T1000 (cell line): ENCODE measurements at places on chromosomes 5 and 9.

DNA sequence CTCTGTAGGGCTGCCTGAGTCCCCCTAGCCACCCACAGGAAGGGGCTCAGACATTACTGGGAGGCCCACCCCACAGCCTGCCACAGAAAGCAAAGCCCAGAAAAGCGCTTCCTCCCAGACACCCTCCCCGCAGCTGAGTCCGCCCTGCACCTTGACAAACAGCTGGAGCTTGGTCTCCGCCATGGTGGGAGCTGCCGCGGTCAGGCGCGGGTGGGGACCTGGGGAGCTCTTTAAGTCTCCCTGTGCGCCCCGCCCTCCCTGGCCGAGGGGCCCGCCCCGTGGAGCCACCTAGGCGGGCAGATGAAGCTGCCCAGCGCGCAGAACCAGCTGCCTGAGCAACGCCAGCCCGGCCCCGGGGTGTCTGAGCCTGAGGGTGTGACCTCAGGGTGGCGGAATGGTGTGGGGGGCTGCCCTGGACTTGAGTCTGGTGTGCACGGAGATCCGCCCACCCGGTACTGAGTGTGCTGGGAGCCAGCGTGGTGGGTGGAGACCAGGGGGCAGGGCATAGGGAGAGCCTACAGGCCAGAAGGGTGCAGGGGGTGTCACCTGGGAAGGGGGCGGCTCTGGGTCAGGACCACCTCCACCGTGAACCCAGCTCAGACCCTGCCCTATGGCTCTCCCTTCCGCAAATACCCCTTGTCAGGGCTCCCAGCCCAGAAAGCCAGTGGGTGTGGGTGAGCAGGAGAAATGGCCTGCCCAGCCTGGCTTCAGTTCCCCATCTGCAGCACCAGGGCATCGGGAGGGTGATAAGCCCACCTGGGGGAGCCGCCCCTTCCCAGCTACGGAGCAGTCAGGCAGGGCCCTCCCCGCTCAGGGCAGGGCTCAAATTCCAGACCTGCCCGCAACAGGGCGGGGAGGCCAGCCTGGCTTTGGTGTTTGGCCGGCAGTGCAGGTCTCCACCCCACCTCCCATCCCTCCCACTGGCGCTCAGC, at the start of gene CLIC3:
TSS of gene CLIC3 (minus strand) at position 208 of the 932 bp plus-strand sequence. CDS start at position 183, 25 bp downstream.
- DNase-seq, result no peak

GRCh38 chr5:156459812-156460385, 132.9 kb downstream of the SGCD start:
- DNase-seq, result no peak

DNA sequence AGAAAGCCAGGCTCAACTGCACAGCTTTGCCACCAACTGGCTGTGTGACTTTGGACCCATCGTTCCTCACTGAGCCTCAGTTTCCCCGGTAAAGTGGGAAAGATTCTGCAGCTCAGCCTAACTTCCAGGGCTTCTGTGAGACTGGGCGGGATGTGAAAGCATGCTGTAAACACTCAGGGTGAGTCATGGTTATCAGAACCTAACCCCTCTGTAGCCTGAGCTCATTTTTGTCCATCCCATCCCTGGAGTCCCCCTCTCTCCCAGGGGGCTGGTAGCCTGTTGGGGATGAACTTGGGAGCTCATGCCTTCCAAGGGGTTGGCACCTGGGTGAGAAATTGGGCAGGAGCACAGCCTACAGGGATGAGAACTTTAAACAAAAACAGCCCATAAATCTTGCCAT, 2.3 kb downstream of the CCDC69 start:
- DNase-seq, result no peak

DNA sequence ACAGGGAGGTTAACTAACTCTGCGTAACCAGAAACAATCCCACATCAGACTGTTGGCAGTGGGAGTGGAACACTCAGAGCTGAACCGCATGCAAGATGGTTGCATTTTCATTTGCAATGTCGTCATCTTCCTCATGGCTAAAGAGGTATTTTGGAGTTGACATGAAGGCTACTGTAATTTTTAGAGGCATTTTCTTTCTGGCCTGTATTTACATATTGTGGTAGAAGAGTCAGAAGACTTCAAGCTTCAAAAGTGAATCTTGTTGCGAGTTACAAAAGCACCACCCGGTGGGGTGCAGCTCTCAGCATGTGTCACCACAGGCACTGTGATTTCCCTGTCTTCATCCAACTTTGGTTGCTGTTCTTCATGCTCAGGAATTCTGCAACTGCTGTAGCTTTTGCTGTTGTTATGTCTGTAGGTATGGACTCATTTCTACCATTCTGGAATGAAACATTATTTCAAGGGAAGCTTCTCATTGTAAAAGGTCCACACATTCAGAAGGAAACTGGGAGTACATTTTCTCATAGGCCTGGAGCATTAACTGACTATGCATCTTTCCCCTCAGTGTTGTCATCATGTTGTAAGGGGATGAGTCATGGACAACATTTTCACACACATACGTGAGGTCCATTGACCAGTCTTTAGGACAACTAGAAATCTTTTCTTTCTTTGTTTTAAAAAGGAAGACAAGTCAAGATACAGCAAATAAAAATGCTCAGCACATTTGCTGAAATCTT, 35.4 kb upstream of the GDNF start:
- DNase-seq, result no peak

DNA sequence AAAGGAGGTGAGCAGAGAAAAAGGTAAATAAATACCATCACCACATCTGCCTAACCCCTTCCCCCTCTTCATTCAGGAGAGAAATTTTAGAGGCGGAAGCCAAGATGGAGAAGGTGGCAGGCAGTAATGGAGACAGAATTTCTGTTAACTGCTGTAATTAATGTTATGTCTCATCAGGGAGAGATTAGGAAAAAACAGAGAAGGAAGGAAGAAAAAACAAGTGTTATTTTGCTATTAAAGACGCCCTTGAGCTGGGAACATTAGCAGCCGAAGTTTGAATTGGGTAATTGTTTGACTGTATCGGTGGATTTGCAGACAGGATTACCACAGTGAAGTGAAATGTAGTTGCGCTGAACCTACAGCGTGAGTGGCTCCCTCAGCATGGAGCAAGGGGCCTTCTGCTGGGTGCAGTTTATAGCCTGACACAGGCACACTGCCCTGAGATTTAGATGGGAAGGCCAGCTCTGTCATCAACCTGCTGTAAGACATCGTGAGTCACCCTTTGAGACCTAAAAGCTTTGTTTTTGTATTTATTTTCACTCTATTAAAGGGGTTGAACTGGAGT, 136.3 kb downstream of the ASTN2 start:
- peak; percentile 23 for DNase-seq

DNA sequence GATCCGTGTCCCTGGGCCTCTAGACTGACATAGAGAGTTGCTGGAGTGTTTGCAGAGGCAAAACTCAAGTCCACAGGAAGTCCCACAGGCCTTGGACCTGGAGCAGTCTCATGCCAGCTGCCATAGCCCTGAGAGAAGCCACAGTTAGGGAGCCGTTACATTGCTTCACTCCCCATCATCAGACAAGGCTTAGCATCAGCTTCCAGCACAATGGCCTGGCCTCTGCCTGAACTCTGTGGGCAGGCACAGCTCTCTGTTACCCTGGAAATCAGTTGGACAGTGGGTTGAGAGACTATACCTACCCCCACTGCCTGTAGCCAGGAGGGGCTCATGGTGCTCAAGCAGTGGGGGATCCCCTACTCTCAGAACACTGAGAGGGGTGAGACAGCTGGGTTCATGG, 16.2 kb upstream of the C9orf72 start:
- no peak for DNase-seq

GRCh38 chr9:80787636-80788035, 901.7 kb downstream of the TLE1 start:
- DNase-seq, result no peak

DNA sequence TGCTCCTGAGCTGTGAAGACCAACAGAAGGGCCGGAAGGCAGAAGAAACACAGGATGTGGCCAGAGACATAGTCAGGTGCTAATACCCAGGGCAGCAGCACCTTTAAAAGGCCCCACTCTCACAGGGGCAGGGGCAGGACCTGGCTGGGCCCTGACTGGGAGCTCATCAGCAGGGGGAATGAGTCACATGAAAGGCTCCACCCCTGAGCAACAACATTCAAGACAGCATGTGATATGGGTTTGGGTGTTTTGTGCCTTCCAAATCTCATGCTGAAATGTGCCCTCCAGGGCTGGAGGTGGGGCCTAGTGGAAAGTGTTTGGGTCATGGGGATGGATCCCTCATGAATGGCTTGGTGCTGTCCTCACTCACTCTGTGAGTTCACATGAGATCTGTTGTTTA, 181.7 kb downstream of the ERCC6L2 start:
- no peak for DNase-seq

GRCh38 chr9:1238407-1238806, 188.2 kb downstream of the DMRT2 start:
- no peak for DNase-seq

DNA sequence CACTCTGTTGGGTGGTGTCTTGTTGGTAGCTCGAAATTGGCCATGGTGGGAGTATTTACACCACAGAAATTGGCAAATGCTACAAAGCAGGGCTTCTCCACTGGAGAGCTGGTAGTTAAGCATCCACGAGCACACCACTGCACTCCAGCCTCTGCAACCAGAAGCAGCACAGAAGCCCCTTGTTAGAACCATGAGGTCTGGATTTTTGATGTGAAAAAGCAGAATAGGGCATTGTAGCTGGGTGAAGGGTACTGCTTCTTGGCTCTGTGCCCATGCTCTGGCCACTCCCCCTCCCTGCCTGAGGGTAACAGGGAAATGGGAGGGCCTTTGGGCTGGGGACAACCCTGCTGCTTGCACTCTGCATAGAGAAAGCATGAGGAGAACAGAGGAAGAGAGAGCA, 81.2 kb upstream of the UBTD2 start:
- no peak for DNase-seq

- DNase-seq, result no peak
These were observed 81.7 kb upstream of the LMX1B start for GRCh38 chr9:126532019-126532462.

DNA sequence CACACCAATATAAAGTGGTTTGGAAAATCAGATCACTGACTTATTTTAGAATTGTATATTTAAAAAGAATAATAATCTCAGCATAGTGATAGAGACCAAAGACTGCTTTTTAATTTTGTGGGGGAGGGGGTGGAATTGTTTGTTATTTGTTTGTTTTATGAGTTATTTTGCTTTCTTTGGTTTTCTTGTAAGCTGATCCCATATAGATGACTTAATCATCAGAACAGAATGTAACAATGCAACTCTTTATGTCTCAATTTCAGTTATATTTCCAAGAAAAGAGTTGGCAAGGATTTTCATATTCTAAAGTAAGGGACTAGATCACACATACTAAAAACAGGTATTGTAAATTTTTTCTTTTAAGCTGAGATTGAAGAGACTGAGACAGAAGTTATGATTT, 984.9 kb downstream of the TLE4 start:
- no peak for DNase-seq

GRCh38 chr9:136824496-136825225, 16.9 kb downstream of the RABL6 start:
- DNase-seq, result no peak

DNA sequence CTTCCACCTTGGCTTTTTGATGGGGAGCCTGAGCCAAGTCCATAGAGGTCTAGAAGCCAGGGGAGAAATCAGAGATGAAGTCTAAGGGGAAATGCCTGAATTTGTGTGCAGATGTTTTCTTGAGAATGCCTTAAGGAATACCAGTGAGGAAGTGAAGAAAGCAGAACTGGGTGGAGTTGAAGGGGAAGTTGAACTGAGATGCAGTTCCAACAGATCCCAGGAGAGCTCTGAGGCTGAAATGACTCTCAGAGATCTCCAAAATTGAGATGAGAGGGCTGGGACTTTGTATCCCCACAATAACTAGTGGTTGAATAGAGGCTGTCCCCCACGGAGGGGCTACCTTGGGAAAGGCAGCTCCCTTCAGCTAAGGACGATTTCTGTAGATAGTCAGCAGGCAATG, 197.1 kb downstream of the ZNF462 start:
- no peak for DNase-seq

DNA sequence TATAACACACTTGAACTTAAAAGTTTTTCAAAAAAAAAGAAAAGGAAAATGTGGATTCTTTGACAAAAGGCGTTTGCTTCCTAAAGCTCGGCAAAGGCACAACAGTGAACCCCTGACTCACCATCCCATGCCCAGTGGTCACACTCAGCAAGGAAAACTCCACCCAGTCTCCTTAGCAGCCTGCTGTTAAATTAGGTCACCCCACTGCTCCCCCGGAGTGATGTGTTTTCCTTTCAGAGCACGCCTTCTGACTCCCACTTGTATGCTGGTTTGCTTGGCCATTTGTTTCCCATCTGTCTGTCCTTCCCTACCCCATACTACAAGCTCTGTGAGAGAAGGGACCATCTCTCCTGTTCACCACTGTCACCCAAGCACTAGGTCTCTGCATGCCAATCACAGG, 23.8 kb downstream of the RETREG1 start:
- peak; percentile 7 for DNase-seq

GRCh38 chr5:143462431-143462830, 58.9 kb upstream of the NR3C1 start:
- no peak for DNase-seq

DNA sequence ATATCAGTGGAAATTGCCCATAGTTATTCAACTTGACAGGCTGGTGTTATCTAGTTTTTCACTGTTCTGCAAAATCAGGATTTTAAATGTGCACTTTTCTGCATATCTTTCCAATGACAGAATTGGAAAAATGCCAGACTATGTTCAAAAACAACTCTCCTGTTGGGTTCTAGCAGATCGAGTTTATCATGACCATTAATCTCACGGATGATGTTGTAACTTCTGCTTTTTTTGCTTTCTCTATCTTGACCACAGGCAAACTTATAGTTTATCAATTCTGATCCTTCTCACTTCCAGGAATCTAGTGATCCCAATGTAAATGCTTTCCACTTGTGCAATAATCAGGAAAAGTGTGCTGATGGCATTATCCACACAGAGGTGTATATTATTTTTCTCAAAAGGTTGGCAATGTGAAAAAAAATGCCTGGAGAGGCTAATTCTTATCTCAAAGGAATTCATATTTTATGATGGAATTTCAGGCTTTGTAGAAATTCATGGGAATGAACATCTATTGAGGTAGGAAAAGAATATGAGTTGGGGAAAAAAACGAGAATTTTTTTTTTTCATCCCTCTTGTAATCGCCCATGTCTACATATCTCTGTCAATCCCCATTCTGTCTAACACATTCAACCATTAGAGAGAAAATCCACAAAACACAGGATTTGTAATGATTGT, 73.6 kb upstream of the DAB2 start:
- no peak for DNase-seq

DNA sequence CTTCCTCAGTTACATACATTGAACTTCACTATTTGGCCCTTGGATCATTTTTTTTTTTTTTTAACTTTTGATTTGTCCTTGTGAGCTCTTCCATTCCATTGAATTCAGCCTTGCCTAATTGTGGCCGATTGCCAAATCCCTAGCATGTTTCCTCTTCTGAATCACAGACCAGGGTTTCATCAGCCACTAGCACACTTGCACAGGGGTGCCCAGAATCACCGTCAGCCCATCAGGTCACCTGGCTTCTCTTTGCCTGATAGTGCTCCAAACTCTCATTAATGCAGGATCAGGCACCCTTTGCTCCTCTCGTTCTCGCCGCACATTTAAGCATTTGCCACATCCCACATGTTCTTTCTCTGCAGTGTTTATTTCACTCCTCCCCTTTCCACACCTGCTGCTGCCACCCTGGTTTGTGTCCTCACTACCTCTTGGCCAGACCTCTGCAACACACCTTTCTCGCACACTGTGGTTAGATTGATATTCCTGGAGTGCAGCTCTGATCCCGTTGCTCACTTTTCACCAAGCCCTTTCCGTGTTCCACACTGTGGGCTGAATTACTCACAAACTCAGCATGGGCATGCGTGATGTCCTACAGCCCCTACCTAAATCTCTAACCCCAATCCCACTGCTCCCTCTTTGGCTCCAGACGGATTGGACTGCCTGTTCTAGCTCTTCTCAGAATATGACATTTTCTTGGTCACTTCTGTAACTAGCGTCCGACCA, 9.8 kb downstream of the PIK3R1 start:
- DNase-seq, result no peak
